Esophagus squamous epithelium (tissue), 5 donors: ENCODE measurements at places on chromosomes 2 and 18. TPM values are rescaled to one million over a fixed set of nuclear protein-coding genes. Genes with fewer than 3 reads are reported as not detected.

DNA sequence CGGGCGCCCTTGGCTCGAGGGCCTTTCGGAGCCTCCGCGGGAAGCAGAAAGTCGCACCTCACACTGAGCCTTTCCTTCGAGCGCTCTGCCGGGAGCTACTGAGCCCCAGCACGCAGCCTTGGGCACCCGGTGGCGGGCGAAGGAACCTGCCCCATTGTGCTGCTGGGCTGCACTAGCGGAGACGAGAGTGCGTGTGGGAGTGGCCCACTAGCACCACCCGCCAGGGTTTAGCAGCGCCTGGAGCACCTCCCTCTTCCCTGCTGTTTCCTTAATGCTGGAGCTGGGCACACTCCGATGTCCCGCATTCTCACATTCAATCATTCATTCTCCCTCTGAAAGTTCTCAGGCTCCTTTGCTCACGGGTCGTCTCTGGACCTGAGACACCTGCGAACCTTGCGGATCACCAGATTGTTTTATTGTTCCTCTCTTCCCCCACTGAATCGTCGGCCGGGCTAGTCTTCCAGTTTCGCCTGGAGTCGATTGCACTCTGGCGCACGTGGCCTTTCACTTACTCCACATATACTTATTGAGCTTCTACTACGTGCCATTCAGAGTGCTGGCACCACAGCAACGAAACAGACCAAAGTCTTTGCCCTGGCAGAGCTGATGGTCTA, 8.5 kb upstream of the PAX3 start:
- H3K27me3 ChIP-seq: peaks cover 41% of the 10 kb centered on the region
- no peak overlapping the region for H3K27ac ChIP-seq
- DNase-seq: no peak
- no peaks in the 10 kb centered on the region for H3K36me3 ChIP-seq

Gene KCNJ3
- not detected for total RNA-seq

Gene IWS1
- total RNA-seq: 25.3 TPM

Gene CIDEA
- not detected for total RNA-seq

DNA sequence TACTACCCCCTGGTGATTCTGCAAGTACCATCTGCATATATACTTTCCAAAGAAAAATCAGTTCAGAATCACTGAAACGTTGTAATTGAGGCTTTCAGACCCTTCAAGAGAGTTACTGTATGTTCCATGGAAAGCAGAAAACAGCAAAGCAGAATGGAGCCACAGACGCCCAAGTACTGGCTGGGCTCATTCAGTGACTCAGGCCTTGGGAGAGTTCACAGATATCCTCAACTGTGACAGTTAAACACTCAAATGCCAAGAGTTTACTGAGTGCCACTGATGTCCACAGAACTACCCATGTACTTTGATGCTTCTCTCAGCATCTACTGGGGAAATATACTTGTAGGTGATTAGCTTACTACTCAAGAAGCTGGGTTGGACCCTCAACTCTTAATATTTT, 303.4 kb downstream of the TCF4 start:
- peaks cover 24% of the 10 kb centered on the region for H3K4me1 ChIP-seq
- no peaks in the 10 kb centered on the region for H3K36me3 ChIP-seq
- H3K27ac ChIP-seq: no peak overlapping the region
- H3K27me3 ChIP-seq: no peaks in the 10 kb centered on the region
- H3K4me3 ChIP-seq: no peak overlapping the region

GRCh38 chr2:1499033-1499795, 86.0 kb downstream of the TPO start:
- H3K36me3 ChIP-seq: no peaks in the 10 kb centered on the region
- no peak overlapping the region for H3K4me3 ChIP-seq
- no peak overlapping the region for H3K27ac ChIP-seq
- no peaks in the 10 kb centered on the region for H3K27me3 ChIP-seq
- no peak for DNase-seq
- no peaks in the 10 kb centered on the region for H3K4me1 ChIP-seq

DNA sequence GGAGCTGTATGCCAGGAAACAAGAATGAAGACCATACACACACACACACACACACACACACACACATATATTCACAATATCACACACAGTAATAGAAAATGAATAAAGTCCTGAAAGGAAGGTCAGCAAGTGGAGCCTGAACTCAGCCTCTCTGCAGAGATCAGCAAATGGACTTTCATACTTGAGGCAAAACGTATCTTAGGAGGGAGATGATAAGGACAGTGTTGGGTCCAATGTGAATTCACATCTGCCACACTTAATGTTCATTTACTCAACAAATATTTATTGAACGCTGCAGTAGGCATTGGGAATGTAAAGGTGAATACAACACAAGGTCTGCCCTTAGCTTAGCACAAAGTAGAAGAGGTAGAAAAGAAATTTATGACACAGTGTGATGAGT, 2.7 kb upstream of the MTLN start:
- no peaks in the 10 kb centered on the region for H3K27me3 ChIP-seq
- peaks cover 11% of the 10 kb centered on the region for H3K4me1 ChIP-seq
- H3K4me3 ChIP-seq: no peak overlapping the region

Gene GYPC
- 4.8 TPM for total RNA-seq

- H3K4me1 ChIP-seq: no peaks in the 10 kb centered on the region
- no peak overlapping the region for H3K4me3 ChIP-seq
- DNase-seq: no peak
- H3K27ac ChIP-seq: no peak overlapping the region
Observed at GRCh38 chr2:71925268-71926088, 222.2 kb downstream of the CYP26B1 start.

GRCh38 chr2:84846041-84846663, 34.7 kb downstream of the TRABD2A start:
- H3K4me1 ChIP-seq: no peaks in the 10 kb centered on the region
- DNase-seq: no peak
- no peaks in the 10 kb centered on the region for H3K36me3 ChIP-seq
- H3K4me3 ChIP-seq: no peak overlapping the region

Gene FSHR
- not detected for total RNA-seq

GRCh38 chr2:86358957-86359356, 21.5 kb upstream of the REEP1 start:
- H3K27me3 ChIP-seq: no peaks in the 10 kb centered on the region
- no peaks in the 10 kb centered on the region for H3K36me3 ChIP-seq

DNA sequence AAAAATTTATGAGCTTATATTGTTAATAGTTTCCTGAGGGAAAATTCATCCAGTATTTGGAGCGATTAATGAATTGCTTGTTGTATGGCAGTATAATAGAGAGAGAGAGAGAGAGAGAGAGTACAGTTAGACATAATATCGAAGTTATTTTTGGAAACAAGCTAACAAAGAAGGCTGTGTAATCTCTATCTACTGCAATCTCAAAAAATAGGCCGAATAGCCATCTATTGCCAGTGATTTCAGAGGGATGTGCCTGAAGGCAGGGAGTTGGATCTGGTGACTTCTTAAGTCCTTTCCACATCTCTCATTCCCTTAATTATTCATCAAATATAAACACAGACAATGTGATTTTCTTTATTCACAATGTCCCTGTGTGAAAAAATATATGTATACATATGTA, 433.1 kb upstream of the RAB12 start:
- no peak overlapping the region for H3K4me3 ChIP-seq
- H3K36me3 ChIP-seq: no peaks in the 10 kb centered on the region
- DNase-seq: no peak
- H3K27ac ChIP-seq: no peak overlapping the region

- peaks cover 24% of the 10 kb centered on the region for H3K27me3 ChIP-seq
- H3K4me1 ChIP-seq: no peaks in the 10 kb centered on the region
- no peak overlapping the region for H3K27ac ChIP-seq
- H3K4me3 ChIP-seq: no peak overlapping the region
- H3K36me3 ChIP-seq: no peaks in the 10 kb centered on the region
Observed at GRCh38 chr2:29844713-29845326, 76.6 kb downstream of the ALK start.
